Stimulated activated naive CD4-positive, alpha-beta T cell treated with Interleukin-2 at 50 U/mL for 16 hours (primary cell): ENCODE measurements at places on chromosomes 11 and 22.

- no peak for DNase-seq
Observed at GRCh38 chr11:80515097-80515496, 1074.3 kb upstream of the TENM4 start.

- DNase-seq = no peak
Observed at GRCh38 chr22:39244496-39245129, at the start of gene PDGFB. PDGFB (minus strand) TSS chr22:39244982; CDS start chr22:39243963, 1,019 bp downstream.

DNA sequence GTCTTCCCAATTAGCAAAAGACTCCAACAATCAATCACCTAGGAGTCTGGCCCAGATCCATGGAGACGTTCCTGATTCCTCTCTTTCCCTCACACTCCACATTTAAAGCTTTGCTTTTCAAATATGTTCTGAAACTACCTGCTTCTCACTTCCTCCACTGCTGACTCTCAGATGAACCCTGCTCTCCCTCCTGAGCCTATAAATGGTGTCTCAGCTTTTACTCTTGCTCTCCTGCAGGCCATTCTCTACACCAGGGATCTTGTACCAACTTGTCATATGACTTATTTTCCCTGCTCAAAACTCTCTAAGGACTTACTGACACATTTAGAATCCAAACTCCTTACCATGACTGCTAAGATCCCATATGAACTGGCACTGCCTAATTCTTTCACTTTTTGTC, 138.4 kb upstream of the DDI1 start:
- no peak for DNase-seq

GRCh38 chr11:108278546-108278945, 55.7 kb downstream of the ATM start:
- no peak for DNase-seq

DNA sequence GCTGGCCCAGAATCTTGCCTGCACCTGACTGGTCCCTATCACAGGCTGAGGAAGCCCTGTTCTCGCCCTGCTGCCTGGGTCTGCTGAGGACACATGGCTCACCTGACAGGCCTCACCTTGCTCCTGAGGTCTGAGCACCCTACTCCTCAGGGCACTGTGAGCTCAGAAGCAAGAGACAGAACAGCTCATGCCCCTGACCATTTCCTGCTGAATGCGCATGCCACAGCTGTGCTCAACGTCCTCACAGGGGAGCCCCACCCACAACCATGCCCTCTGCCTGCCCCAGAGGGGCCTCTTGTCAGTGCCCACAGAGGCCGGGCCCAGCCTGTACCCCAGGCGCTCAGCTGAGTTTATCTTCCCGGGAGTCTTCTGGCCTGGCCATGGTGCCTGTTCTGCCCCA, 2.8 kb upstream of the TSPO start:
- DNase-seq = no peak

- DNase-seq = no peak
Observed at GRCh38 chr22:33735978-33736377, 184.3 kb downstream of the LARGE1 start.

GRCh38 chr22:44363980-44364750, 51.4 kb upstream of the SHISAL1 start:
- DNase-seq = no peak

DNA sequence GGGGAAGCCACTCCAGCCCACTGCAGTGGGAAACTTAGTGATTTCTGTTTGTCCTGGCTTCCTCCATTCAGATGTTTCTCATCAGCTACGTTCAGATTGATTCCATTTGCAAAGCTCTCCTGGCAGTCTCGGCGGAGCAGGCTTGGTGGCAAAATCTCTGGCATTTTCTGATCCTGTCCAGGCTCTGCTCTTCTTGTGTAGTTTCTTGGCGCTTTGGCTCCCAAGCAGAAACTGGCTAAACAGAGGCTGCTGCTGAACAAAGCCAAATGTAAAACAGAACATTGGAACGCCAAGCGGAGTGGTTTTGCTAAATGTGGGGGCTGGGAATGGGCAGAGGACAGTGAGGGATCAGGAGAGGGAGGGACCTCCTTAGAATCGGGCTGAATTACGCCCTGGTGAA, 36.7 kb downstream of the ADAMTS8 start:
- no peak for DNase-seq

DNA sequence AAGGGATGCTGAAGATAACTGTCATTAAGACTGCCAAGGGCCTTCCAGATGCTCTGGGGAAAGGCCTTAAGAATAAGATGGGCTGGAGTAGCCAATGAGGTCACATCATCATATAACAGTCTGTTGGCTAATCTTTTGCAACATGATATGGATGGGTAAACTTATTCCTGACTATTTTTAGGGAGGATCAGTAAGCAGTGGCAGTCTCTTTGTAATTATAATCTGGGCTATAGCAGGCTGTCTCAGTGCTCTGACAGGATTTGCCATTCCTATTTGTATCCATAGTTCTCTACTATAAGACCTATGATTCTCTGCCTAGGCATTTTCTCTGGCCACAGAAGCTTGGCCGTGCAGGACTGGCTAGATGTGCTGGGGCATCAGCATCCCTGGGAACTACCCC, 16.1 kb upstream of the CALCB start:
- no peak for DNase-seq

- peak; percentile 14 for DNase-seq
Observed at GRCh38 chr11:59152312-59152951, 9.8 kb downstream of the FAM111A start.

GRCh38 chr11:106983261-106983660, 35.0 kb downstream of the GUCY1A2 start:
- DNase-seq = no peak

DNA sequence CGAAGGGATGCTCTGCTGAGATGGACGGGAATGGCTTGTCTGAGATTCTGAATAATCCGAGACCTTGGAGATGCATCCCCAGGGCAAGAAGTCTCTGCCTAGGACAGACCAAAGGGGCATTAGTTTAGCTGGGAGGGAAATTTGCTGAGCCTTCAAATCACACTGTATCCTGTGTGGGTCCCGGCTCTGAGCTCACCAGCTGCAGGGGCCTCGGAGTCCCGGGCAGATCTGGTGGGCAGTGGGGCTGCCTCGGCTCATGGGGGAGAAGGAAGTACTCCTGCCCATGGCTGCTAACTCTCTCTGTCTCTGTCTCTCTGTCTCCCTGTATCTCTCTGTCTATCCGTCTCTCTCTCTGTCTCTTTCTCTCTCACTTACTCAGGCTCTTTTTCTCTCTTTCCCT, 522.4 kb downstream of the TBC1D22A start:
- no peak for DNase-seq

DNA sequence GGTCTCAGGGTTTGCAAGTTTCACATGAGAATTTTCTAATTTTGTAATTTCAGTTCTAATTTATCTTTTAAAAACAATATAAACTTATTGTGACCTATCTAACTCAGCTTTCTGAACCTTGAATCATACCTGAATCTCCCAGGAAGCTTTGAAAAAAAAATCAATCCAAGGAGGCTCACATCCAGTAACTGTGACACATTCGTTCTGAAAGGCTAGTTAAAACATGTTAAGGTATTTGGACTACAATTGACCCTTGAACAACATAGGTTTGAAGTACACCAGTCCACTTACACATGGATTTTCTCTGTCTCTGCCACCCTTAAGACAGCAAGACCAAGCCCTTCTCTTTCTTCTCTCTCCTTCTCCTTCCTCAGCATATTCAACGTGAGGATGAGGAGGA, 40.0 kb downstream of the DDI1 start:
- no peak for DNase-seq

GRCh38 chr11:27309046-27309445, 54.0 kb downstream of the CCDC34 start:
- DNase-seq = no peak
